Vagina (tissue), 2 donors: ENCODE measurements at places on chromosomes 4 and X.

DNA sequence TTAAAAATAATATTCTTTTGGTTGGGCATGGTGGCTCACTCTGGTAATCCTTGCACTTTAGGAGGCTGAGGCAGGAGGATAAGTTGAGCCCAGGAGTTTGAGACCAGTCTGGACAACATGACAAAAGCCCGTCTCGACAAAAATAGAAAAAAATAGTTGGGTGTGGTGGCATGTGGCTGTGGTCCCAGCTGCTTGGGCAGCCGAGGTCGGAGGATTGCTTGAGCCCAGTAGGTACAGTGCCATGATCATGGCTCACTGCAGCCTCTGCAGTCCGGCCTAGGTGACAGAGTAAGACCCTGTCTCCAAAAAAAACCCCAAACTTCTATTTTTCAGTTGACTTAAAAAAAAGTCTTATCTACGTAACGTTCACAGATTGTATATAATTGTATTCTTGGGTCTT lies 23.9 kb downstream of the UBE2K start:
- no peak for DNase-seq

GRCh38 chrX:117701050-117701449 lies 415.6 kb downstream of the KLHL13 start:
- DNase-seq: no peak

GRCh38 chr4:86521373-86521969 lies 72.6 kb upstream of the PTPN13 start:
- no peak for DNase-seq

- no peak for DNase-seq
Measured at GRCh38 chrX:42739741-42740140, 38.2 kb downstream of the PPP1R2C start.

DNA sequence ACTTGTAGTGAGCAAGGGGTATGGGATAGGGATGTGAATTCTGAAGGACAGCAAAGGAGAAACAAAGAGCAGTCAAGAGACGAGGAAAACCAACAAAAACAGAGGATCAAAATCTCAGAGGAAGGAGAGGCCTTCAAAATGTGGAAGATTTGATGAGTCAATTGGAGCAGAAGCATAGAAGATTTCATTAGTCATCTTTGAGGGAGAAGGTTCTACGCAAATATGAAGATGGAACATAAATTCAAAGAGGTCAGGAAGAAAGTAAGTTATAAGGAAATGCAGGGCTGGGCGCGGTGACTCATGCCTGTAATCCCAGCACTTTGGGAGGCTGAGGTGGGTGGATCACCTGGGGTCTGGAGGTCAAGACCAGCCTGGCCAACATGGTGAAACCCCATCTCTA lies 35.4 kb downstream of the MID2 start:
- DNase-seq: no peak

GRCh38 chr4:121070696-121071639 lies 1.4 kb downstream of the NDNF start:
- DNase-seq: no peak

DNA sequence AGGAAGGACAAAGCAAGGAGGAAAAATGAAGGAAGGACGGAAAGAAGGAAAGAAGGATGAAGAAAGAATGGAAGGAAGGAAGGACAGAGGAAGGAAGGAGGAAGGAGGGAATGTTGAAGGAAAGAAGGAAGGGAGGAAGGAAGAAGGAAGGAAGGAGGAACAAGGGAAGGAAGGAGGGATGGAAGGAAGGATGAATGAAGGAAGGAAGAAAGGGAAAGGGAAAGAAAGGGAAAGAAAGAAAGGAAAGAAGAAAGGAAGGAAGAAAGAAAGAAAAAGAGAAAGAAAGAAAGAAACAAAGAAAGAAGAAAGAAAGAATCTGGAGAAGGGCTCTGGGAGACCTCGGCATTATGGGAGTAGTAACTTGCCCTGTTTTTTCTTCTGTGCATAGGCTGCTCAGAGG lies 70.8 kb upstream of the SHISA3 start:
- DNase-seq: no peak

- no peak for DNase-seq
Measured at GRCh38 chr4:105509291-105509690, 35.4 kb upstream of the PPA2 start.

DNA sequence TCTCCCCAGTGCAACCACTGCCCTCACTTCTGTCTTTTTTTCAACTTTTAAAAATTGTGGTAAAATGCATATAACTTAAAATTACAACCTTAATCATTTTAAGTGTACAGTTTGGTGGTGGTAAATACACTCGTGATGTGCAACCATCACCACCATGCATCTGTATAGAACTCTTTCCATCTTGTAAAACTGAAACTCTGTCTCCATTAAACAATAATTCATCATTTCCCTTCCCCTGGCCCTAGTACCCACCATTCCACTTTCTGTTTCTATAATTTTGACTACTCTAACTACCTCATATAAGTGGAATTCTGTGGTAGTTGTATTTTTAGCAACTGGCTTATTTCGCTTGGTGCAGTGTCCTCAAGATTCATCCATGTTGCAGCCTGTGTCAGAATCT lies 6.8 kb upstream of the CTBP1 start:
- DNase-seq: no peak

DNA sequence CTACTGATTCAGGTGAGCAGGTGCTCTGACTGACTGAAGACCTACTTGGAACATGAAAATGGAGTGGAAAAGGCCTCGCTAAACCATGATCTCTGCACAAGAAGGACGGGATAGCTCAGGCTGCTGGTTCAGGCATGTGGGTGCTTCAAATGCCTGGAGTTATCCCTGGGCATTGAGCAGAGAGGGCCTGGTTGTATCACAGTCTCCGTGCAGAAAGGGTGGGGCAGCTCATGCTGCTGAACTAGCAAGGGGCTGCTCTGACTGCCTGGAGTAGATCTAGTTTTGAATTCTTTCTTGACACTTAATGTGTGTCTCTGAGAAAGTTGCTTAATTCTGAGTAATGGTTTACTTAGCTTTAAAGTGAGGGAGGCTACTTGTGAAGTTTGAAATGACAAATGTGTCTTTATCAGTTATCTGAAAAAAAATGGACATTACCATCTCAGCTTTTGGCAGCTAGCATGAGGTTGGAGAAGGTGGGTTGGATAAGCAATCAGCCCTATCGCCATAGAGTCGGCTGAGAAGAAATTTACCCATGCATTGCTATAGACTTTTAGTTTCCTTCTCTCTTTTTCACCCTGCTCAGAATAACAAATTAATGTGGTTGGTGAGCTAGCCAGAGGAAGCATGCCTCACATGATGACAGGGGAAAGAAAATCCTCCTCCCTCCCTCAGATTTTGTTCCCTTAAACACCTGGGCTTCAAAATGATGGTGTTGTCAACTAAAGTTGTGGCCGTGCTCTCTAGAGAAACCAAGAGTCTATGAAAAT lies 832.4 kb downstream of the STIM2 start:
- DNase-seq: no peak

GRCh38 chr4:85486425-85487086 lies 11.6 kb downstream of the ARHGAP24 start:
- DNase-seq: no peak

GRCh38 chr4:60089546-60090273 lies 1110.4 kb upstream of the ADGRL3 start:
- no peak for DNase-seq

DNA sequence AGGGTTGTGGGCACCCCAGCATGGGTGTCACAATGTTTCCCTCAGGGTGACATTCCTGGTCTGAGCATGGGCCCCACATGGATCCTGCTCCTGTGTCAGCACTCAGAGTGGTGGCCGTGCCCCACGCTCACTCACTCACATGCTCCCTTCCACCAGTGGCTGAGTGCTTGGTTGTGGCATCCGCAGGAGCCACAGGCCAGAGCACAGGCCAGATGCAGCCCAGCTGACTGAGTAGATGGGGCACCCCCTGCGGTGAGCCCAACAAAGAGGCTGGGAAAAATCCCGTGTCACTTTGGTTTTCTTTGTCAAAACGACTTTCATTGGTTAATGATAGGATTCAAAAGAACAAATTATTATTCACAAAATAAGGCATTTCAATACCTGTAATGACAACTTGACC lies 204.6 kb upstream of the ANXA10 start:
- no peak for DNase-seq

DNA sequence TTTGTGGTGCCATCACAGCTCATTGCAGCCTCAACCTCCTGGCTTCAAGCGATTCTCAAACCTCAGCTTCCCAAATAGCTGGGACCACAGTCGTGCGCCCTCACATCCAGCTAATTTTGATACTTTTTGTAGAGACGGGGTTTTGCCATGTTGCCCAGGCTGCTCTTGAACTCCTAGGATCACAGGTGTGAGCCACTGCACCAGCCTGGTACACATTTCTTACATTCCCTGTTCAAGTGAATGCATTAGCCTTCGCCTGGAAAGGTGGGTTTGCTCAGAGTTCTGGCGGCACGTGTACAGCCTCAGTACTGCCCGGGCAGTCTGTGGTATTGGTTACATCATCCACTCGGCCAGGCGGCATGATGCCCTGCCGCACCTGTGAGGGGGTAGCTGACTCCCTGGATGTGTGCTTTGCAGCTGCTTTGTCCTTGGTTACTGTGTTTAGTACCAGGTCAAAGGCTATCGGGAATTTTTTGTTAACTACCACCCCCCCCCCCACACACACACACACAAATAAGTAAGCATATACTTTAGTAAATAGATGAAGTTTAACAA lies 57.1 kb downstream of the TNIP2 start:
- DNase-seq: no peak

DNA sequence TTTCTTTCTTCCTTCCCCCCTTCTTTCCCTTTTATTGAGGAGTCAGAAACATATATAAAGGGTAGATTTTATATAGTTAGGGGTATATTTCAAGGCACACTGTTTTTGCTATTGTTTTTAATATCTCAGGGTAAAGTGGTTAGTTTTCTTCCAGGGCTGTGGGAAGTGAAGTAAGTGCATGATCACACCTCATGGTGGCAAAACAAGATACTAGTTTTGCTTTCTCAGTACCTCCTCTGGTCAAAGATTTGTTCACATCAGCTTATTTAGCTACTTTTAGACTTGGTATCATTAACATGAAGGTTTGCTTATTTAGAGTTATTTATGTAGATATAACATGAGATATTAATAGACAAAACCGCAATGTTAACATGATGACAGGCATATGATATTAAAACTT lies 21.8 kb downstream of the ADAM29 start:
- no peak for DNase-seq

DNA sequence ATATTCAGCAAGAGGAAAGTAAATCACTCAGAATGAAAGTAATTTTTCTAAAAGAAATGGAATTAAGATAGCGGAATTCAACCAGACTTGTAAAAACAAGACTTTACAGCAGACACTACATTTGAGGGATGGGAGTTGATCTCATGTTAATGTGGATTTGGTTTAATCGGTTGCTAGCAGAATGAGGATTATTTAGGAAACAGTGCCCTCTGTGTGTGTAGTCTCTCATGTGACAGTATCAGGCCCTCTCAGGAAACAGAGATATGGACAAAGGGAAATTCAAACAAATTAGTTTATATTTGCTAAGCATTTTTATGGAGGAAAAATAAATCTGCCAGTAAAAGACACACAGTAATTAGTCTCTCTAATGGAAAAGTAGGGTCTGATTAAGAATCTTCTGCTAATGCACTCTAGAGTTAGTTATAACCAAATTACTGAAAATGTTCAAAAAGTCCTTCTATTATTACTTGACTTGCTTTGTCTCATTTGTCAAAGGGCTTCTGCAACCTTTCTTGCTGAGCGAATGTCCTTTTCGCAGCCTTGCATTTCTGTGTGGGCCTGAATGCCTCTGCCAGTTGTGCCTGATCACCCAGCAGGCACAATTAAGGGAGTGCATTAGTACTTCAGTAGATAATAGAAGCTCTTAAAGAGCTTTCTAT lies 1282.3 kb upstream of the TENM3 start:
- DNase-seq: no peak

DNA sequence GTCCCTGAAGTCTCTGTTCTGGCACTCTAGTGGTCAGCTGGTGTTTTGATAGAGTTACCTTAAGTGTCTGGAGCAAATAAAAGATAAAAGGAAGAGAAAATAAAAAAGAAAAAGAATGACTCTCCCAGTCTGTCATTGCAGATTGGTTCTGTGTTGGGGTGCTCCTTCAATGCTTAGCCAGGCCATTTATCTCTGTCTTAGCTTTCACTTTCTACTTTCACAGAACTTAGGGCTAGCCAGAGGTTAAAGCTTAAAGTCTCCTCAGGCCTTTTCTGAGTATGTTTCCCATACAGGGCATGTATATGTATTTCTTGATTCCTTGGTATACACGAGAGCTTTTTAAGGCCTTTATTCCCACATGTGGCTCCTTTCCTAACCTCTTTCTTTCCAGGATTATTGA lies 83.1 kb upstream of the TEX13D start:
- no peak for DNase-seq

DNA sequence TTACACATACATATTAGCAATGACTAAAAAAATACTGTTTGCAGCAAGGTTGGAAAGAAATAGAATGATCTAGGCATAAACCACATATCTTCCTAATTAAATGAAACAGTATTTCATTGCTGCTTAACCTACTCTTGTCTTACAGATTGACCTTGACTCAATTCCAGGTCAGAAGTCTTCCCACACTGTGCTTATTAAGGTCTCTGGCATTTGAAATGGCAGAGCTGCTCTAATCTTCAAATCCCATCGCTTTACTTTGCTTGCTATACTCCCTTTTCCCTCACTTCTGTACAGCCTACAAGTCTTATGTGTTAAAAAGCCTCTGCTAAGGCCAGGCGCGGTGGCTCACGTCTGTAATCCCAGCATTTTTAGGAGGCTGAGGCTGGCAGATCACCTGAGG lies 424.5 kb downstream of the RPA4 start:
- no peak for DNase-seq

DNA sequence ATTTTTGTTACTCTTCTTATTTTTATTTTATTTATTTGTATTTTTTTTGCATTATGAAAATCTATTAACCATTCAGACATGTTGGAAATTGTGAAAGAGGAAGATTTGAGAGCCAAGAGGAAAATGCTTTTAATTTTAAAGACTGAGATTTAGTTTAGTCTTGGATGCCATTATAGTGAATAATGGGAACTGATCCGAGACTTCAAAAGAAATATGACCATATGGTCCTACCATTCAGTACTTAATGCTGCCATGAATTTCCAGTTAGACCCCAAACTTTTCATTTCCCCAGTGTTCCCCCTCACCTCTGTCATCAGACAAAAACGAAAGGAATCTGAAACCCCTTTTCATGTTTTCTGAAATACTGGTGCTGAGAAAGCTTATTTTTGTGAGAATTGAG lies 95.5 kb downstream of the TENM3 start:
- DNase-seq: no peak

GRCh38 chrX:45623266-45623665 lies 422.6 kb upstream of the DIPK2B start:
- no peak for DNase-seq

DNA sequence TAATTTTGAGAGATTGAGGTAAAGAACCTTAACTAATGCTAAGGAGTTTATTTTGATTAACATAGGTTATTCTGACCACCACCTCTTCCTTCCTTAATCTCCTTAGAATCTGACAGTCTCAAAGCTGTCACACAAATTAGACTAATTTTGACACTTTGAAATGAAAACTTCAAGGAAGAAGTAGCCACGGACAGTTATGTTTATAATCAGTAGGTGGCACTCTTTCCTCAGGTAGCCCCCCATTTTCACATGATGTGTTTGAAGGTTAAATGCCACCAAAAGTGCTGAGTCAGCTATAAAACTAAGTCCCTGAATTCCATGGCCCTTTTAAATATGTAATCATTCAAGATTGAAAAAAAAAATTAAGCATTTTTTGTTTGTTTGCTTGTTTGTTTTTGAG lies 22.4 kb downstream of the TMEM33 start:
- DNase-seq: no peak
